Stimulated activated CD4-positive, alpha-beta T cell treated with anti-CD3 and anti-CD28 coated beads, Interleukin-1b, Interleukin-23, amount 100 ng/mL, for 48 hours (primary cell): ENCODE measurements at places on chromosomes 11 and 22.
A peak's percentile ranks its signal among the peaks of the same experiment; 100 is the strongest.

DNA sequence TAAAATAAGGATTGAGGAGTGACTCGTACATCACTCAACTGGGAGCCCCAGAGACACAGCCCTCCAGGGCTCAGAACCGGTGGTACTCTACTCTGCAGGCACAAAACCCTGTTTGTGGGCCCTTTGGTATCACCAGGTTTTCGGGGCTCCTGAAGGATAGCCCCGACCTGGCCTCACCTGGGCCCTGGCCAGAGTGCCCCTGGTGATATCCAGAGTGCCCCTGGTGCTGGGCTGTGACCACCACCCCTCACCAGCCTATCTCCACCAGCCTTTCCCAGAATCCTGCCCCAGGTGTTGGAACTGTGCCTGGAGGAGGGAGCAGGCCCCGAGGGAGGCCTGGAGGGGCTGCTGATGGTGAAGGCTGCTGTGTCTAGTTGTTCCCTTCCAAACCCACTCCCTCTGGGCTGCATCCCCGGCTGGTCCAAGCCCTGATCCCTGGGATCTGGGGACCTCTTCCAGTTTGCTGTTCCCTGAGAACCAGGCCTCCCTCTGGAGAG is 2.2 kb upstream of the GGT5 start:
- DNase-seq = no peak

DNA sequence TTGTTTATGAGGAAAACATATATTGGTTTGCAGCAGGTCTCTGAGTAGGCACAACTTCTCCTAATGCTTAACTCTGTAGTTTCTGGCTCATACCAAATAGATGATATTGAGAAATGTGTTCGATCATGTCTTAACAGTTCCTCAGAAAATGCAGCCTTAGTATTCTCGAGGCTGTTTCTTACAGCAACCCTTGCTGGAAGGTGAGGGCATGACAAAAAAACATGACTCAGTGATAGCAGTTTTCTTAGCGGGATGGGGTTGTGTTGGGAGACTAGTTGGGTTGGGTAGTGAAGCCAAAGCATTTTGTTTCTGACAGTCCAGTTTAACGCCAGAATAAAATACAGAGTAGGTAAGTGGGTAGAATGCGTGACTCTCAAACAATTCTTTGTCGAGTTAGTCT is 94.7 kb upstream of the PARVA start:
- no peak for DNase-seq

DNA sequence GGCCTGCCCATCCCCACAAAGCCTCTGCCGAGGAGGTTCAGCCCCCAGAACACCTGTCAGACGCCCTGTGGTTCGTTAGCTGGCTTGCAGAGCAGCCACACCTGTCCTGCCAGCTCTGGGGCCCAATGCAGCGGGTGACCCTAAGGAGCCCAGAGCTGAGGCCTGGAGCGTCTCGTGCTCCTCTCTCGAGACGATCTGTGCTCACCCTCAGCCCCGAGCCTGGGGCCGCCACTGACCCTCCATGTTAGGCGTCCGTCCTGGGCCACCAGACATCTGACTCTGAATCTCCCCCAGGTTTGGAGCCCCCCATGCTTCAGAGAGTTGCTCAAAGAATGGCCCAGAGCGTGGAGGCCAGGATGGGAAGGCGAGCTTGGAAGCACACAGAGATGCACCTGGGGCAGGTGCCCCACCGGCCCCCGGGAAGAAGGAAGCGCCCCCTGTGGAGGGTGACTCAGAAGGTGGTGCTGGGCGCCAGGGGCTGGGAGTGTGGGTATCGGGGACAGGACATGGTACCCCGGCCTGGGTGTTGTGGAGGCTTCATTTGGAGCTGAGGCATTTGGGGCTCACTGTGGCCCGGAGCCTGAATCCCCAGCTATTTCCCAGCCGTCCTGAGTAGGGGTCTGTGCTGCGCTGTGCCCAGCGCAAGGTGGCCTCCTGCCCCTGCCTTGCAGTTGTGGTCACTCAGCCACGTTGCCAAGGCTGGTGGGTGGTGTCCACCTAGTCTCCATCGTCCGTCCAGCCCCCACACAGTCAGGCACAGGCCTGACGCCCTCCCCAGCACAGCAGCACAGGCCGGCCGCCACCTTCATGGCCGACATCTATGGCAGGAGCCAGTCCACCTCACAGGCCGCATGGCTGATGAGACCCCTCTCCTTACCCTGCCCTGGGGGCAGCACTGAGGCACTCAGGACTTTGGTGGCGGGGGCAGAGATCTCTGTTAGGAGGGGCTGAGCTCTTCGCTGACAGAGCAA is 36.2 kb downstream of the SBF1 start:
- no peak for DNase-seq

DNA sequence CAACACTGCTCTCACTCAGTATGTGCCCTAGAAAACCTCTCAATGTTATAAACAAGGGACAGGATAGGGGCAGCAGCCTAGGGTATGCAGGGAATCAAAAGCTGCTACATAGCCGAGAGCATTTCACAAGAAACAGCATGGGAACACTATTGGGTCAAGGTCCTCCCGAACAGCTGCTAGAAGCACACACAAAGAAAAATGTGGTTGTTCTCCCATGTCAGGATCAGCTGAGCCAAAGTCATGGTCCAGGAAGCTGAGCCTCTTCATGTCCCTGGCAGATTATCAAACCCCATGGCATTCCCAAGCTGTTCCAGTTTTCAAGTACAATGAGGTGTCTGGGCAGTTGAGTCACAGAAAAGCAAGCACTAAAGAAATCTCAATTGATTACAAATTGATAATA is 21.0 kb upstream of the GDPD4 start:
- no peak for DNase-seq

DNA sequence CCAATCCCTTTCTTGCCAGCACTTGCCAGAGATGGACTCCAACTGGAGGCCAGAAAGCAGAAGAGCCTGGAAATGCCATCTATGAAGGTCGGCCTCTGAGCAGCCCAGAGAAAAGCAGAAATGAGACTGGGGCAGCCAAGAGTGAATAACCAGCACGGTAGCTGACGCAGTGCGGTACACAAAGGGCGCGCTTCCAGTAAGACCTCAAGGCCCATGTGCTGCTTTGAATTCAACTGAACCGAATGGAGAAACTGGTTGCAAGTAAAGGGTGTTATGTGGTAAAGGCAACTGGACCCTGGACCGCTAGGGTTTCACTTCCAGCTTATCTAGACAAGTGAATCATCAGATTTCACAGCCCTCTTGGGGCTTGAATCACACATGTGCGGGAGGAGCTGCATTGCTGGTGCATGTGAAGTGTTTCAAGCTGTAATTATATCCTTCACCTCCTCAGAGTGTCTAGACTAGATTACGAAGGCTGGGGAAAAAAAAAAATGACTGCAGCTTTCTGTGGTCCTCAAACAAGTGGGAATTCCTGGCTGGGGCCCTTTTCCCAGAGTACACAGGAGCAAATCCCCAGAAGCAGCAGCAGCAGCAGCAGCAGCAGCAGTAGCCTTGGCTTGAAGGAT is 128.9 kb downstream of the CCDC34 start:
- DNase-seq = no peak

DNA sequence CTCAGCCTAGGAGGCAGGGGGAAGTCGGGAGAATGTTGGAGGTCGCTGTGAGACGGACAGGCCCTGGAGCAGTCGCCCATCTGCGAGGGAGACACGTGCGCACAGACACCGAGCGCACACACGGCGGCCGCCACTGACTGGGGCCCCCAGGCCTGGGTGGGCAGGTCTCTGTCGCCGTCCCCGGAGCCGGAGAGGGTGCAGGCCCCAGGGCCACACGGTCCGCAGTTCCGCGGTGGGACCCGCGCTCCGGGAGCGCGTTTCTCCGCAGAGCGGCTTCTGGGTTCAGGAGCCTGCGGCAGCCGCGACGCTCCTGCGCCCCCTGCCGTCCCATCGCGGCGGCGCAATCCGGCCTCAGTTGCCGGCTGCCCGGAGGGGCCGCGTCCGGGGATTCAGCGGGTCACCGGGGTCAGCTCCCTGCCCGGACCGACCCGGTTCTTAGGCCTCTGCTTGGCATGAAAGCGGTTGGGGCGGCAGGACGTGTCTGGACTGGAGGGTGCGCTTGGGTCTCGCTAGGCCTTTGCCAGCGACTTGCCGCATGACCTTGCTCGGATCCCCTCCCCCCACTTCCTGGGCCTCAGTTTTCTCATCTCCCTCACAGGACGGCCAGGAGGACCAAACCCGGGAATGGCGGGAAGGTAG is 31.2 kb downstream of the PDE2A start:
- DNase-seq = peak; percentile 47

DNA sequence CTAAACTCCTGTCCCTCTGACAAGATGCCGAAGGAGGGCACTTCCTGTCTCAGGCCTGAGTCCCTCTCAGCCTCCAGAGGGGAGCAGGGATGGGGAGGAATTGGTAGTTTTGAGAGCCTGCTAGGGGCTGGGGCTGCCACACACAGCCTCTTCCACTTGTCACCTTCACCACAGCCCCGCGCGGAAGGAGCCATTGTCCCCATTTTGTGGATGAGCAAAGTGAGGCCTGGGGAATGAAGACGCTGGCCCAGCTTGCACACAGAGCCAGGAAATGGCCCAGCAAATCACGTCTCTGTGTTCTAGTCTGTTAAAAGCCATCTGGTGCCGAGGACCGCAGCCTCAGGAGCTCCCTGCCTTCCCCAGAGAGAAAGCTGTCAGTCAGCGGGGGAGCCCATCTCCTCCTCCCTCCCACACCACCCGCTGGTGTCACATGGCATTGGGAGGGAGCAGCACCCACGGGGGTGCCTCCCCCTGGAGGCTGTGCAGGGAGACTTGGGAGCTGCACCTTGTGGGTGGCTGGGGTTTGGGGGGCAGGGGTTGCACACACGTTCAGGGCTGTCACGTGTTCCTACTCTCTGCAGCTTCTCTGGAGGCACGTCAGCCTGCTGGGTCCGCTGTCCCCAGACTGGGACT is 34.6 kb downstream of the RASD2 start:
- DNase-seq = no peak

GRCh38 chr11:61776561-61777075 is 15.8 kb downstream of the TMEM258 start:
- DNase-seq = peak; percentile 70

- no peak for DNase-seq
These were observed 15.3 kb upstream of the SYTL2 start for GRCh38 chr11:85826116-85826855.

GRCh38 chr11:112949781-112950575 is 11.2 kb upstream of the NCAM1 start:
- no peak for DNase-seq

DNA sequence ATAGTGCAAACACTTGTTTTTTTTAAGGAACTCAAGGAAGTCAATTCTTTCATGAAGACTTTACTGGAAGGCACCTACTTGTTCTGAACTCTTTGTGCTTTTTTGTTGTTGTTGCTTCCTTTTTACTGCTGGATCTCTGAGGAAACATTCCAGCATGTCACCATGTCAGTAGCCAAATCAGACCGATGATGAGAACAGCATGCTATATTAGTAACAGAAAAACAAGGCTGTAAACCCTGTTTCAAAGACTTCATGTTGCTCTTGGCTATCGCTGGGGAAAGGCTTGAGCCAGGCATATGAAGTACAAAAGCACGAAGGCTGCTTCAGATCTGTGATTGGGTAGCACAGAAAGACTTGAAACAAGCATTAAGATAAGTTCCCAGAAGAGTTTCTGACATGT is 125.6 kb upstream of the SLC5A12 start:
- DNase-seq = no peak

- DNase-seq = no peak
These were observed 789.9 kb upstream of the LRRC4C start for GRCh38 chr11:42249401-42249800.

DNA sequence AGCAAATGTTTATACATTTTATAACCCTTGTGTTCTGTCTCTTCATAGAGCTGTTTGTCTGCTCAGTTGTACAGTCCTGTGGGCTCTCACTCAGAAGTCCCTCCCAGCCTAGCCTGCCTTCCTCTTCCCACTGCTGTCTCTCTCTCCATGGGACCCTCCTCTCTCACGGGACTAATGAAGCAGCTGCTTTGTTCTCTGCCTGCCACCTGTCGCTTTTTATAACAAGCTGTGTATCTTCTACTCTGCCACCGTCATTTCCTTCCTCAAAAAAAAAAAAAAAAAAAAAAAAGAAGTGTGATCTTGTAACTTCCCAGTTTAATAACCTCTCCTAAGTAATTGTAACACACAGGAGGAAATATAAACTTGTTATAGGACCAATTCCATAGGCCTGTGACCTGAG is 92.2 kb upstream of the ALKBH3 start:
- DNase-seq = no peak

DNA sequence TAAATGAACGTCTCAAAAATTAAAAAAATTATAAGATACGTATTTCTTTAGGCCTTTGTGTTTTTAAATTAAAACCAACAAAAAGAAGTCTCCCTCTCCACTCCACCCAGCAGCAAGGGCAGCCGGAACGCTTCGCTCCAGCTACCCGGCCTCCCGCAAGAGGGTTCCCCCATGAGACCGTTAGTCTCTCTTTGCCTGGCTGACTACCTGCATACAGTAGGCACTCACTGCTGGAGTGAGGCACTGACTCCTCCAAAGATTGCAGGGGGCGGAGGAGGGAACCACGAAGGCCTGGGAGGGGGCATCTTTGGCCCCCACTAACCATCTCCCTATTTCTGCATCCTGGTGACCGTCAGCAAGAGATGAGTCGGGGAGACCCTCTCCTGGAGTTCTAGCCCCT is 10.1 kb downstream of the CBX6 start:
- no peak for DNase-seq

DNA sequence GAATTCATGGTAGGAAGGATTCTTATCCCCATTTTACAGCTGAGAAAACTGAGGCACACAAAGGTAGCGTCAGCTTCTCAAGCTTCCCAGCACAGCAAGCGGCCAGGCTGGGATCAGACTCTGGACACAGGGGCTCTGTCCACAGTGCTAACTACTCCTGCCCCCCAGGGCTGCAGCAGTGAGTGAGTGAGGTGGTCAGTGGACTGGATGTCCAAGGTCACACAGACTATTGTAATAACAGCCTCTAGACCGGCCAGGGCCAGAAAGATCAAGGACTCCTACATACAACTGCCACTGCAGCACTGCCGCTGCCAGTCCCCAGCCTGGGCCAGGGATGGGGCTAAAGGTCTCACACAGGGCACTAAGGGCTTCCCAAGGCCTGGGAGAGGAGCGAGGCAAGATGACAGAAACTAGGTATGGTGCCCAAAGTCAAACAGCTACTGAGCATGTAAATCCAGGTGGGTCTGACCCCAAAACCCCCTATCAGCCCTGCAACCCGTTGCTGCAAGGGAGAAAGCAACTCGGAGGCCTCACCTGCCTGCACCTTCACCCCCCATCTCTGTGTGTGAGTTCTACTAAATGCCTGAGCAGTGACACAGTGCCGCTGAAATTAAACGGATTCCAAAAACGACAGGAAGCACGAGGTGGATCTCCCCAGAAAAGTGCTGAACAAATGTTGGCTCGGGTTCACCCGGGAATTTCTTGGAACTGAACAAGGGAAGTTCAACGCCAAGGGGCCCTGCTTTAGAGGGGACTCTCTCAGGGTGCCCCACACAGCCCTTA is 161.8 kb upstream of the GRK3 start:
- DNase-seq = no peak

DNA sequence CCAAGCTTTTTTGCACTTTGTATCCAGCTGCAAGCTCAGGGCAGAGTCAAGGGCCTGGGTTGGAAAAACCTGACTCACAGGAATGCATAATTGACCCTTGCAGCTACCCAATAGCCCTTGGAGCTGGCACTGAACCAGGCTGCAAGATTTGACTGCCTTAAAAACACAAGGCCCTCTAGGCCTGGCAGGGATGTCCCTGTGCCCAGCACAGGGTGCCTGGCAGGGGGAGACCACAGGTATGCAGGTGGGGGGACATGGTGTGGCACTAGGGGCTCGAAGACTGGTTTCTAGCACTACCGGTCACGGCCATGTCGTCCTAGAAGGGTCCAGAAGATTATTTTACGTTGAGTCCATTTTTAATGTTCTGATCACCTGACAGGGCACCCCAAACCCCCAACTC is 30.2 kb downstream of the SBF1 start:
- DNase-seq = no peak
